ENCODE measurements at places on chromosomes 7 and 10.
A peak's percentile ranks its signal among the peaks of the same experiment; 100 is the strongest.

- DNase-seq: no peak
These were observed 363.6 kb downstream of the ANKRD30A start for GRCh38 chr10:37488792-37489657.

GRCh38 chr10:83533290-83533689 is 606.0 kb upstream of the GHITM start:
- no peak for DNase-seq

DNA sequence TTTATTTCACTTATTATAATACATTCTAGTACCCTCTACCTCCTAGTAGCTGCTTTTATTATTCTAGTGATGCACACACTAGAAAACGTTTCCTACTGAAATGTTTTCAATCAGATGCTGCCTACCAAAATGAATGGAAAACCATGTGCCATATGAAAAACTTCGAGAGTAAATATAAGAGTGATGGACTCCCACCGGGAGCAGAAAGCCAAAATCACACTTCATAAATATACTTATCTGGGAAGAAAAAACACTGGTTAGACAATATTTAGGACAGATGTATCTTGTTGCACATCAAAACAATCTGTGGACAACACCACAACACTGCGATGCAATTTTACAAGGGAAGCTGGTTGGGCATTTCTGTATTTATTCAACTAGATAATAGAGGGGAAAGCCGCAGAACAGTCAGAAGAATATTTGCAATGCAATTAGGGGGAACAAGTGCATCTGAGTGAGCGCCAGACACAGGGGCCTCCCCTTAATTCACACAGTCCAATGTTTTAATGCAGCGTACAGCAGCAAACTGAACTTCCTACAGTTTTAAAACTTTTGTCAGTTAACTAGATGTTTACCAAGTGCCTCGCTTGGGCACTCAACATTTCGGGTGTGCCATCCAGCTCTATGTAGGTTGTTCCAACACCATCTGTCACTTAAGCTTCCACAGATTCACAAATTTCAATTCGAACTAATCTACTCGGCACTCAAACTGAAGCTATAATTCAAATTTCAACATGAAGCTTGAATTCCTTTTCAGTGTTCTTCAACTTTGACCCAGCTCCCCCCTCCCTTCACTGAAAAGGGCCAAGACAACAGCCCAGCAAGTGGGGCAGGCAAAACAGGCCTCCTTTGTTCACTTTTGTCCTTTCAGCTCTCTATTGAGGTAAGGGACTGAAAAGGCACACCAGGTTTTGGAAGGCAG is 7.4 kb downstream of the NRCAM start:
- no peak for DNase-seq

DNA sequence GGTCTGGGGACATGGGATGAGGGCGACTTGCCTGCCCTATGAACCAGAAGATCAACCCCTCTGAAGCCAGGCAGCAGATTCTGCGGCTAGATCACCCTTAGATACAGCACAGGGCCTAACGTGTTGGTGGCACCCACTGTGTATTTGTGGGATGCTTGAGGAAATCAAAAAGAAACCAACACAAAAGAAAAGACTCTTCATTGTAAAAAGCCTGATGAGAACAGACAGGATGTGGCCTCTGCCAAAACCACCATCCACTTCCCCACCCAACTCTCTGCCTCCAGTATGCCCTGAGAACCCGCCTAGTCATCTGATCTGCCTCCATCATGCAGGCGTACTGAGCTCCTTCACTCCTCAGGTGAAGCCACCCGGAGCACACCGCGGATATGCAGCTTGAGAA is 97.2 kb upstream of the INSYN2A start:
- DNase-seq: peak; percentile 13

DNA sequence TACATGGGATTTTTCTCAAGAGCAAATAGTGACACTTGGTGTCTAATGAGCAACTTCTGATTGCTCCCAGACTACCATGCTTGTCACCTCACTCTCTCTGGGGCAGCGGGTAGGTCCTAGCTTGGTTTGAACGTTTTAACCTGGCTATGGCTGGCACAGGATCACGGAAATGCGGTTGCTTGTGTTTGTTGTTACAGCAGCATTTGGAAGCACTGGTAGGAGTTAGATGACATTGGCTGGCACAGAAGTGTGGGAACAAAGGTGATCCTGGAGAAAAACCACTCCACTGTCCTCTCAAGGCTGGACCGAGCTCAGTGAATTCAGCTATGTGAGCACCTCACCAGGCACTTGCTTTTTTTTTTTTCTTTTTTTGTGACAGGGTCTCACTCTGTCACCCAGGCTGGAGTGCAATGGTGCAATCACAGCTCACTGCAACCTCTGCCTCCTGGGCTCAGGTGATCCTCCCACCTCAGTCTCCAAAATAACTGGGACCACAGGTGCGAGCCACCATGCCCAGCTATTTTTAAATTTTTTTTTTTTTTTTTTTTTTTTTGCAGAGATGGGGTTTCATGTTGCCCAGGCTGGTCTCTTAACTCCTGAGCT is 3.5 kb upstream of the PFKFB3 start:
- no peak for DNase-seq

All from stimulated activated CD4-positive, alpha-beta T cell treated with anti-CD3 and anti-CD28 coated beads, Interleukin-4, amount 100 ng/mL, for 48 hours (primary cell).